ENCODE measurements at places on chromosomes 5 and 9.

DNA sequence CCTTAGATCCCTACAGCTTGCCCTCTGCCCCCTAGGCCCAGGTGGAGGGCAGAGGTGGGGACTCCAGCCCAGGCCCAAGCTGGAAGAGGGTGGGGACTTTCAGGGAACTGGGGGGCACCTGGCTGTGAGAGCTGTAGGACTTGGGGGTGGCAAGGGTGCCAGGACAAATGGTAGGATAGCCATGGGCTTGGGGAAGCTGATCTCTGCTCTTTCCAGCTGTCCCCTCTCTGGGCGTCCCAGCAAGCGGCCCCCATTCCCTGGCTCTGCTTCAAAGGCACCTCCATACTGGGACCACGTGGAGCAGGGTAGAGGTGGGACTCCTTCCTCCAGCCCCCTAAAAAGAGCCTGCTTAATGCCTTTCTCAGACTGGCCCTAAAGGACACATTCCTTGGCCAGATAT lies 385 bp downstream of the LTC4S start:
- no peak for DNase-seq

DNA sequence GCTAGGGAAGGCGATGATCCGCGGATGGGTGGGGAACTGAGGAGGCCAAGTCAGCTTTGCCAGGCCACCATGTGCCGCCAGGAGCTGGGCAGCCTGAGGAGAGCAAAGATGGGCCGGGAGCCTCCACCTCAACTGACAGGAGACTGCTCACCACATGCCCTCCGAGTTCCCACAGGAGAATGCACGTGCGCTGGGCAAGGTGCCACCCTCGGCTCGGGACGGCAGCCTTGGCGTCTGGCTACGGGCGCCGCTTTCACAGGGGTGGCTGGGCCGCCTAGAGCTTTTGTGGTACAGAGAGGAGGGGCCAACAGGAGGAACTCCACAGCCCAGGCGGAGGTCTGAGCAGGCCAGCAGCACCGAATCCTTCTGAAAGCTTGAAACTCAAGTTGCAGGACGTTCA lies 5.3 kb upstream of the TBC1D9B start:
- no peak for DNase-seq

GRCh38 chr9:90504486-90504885 lies 138.1 kb downstream of the DIRAS2 start:
- no peak for DNase-seq

DNA sequence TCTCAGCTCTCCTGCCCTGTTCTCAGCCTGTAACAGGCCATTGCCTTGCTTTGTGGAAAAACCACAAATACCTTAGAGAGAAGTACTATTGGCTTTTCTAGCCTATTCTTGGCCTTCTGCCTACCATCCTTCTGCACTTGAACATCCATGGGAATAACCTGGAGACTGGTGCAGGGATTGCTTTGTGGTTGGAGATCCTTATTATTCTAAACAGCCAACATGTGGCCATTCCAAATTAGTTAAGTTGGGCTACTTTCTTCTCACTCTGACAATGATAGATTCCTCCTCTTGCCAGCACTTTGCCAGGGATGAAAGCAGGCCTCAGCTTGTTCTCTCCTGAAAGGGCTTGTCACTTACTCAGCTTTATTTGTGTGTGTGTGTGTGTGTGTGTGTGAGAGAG lies 240.4 kb downstream of the GLIS3 start:
- DNase-seq = no peak

DNA sequence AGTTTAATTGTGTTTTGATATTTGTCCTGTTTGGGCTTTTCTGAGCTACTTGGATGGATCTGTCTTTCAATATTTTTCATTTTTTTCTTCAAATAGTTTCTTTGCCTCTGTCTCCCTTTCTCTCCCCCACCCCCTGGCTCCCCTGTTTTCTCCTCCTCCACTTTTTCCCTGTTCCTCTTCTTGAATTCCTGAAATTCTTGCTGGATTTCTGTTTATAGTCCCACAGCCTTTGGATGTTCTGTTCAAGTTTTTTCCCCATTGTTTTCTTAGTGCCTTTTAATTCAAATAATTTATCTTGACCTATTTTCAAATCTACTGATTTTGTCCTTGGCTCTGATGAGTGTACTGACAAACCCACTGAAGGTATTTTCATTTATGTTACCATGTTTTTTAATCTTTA lies 113.0 kb downstream of the VPS13A start:
- DNase-seq = no peak

GRCh38 chr9:109912726-109913460 lies 132.9 kb downstream of the PALM2AKAP2 start:
- no peak for DNase-seq

GRCh38 chr5:6395102-6395445 lies 16.7 kb upstream of the MED10 start:
- no peak for DNase-seq

- no peak for DNase-seq
These were observed 8.1 kb downstream of the FSD1L start for GRCh38 chr9:105455836-105456475.

- DNase-seq = no peak
These were observed 114.5 kb upstream of the RAPGEF1 start for GRCh38 chr9:131854334-131854733.

GRCh38 chr9:69916950-69917349 lies 96.3 kb downstream of the CFAP95 start:
- no peak for DNase-seq

DNA sequence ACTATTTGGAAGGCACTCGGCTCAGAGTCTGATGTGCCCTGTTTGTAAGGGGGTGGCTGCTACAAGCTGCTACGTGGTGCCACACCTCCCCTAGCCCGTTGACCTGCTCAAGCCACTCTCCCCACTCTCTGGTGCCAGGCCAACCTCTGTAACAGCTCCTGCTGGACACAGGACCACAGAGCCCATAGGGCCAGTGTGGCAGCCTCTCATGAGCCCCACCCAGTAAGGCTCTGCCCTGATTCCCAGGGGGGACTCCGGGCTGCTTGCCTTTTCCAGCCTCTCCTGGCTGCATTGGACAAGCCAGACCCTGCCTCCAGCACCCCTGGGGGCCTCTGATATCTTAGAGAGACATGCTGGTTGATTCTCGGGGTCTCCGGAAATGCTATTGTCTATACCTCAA lies 53.3 kb upstream of the ANGPTL2 start:
- DNase-seq = no peak

- DNase-seq = no peak
These were observed 678.5 kb upstream of the NUDT12 start for GRCh38 chr5:104241046-104241445.

DNA sequence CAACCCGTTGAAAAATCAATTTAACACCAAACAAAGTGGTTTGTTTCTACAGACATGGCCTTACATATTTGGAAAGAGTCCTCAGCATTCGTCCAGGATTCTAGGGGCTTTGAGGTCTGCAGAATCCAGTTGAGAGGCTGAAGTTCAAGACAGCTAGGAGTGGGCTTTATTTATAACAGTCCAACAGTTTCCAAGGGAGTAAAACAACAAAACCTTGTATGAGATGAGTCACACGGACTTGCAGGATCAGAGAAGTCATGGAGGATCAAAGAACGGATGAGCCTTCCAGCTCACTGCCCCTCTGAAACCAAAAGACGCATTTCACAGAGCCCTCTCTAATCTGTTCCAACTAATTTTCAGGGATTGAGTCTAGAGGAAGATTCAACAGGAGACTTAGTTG lies 11.1 kb upstream of the ESM1 start:
- DNase-seq = no peak

DNA sequence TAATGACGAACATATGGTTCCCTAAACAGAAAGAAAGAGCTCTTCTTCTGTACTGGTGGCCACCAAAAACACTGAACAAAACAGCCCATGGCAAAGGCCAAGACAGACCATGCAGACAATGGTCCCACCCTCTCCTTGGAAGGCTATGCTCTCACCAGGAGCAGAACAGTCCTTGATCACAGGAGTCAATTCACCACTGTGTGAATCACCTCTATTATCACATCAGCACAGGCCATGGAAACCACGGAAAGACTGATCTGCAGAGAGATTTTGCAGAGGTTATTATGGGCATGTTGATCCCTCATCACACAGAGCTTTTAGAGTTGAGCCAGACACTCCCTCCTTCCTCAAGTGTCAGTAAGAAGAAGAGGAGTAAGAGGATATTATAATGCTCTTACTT lies 134.0 kb upstream of the RASEF start:
- DNase-seq = no peak

GRCh38 chr9:79985772-79986171 lies 414.0 kb downstream of the TLE4 start:
- DNase-seq = no peak

DNA sequence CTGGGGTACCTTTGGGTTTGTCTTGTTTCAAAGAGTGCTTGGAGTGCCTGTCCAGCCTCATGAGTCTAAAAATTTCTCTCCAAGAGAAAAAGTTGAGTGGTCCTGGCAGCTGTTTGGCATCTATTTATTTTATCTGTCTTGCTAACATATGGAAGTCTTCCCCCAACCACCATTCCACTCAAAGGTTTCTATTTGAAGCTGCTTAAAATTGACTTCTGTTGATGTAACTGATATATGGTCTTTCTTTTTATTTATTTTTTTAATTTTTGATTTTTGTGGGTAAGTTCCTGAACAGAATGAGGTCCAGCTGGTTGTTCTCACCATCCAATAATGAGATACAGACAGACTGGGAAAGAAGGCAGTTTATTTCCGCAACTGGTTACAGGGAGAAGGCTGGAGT lies 178.7 kb upstream of the SGCD start:
- no peak for DNase-seq

GRCh38 chr5:77328930-77329647 lies 118.6 kb downstream of the PDE8B start:
- DNase-seq = no peak

GRCh38 chr5:153658606-153659005 lies 168.1 kb downstream of the GRIA1 start:
- no peak for DNase-seq

GRCh38 chr9:95079461-95079860 lies 238.0 kb downstream of the FANCC start:
- DNase-seq = peak; percentile 17

GRCh38 chr9:93081081-93081529 lies 14.9 kb upstream of the CARD19 start:
- no peak for DNase-seq

GRCh38 chr9:82558855-82559630 lies 503.9 kb downstream of the RASEF start:
- DNase-seq = no peak

DNA sequence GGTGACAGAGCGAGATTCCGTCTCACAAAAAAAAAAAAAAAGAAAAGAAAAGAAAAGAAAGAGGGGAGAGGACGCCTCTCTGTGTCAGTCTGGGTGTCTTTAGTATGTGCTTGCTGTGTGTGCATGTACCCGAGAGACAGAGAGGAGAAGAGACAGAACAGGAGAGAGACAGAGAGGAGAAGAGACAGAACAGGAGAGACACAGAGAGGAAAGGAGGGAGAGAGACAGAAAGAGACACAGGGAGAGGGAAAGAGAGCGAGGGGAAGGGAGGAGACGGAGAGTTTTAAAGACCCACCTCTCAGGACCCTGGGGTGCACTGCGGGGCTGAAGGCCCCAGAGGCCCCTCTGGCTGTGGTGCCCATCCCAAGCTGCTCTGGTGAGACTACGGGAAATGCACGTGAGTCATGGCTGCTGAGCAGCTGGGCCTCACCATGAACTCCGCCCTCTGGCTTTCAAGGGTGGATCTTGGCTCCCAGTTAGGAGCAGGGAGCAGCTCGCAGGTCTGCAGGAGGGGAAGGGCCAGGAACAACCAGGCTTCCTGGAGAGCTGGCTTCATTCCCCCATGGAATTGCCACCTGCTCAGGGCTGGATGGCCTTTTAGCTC lies 7.9 kb downstream of the SLC6A3 start:
- no peak for DNase-seq

DNA sequence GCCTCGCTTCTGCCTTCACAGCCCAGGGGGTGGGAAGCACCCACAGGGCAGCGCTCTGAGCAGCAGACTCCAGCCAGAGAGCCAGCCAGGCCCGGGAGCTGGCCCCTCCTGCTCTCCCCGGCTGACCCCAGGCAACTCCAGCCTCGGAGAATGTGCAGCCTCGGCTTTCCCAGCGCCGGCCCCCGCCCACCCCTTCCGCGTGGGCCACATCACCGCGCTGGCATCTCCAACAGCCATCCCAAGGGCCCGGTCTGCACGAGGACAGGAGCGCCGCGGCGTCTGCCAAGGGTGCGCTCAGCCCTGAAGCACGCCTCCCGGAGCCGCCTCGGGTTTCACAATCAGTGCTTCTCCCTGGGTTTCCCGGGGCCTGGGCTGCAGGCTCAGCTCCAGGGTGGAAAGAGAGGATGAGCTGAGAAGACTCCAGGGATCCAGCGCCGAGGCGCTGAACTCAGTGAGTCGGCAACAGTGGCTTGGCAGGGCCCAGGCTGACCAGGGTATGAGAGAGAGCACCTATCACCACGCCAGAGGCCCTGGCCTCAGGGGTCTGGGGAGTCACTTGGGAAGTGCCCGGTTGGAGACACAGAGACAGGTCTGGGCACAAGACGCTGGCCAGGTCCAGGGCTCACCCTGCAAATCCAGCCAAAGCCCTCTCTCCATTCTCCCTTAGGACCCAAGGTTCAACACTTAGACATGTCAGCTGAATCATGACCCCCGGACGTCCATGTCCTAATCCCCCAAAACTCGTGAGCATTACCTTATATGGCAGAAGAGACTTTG lies 79.6 kb downstream of the ADAMTS2 start:
- DNase-seq = no peak

DNA sequence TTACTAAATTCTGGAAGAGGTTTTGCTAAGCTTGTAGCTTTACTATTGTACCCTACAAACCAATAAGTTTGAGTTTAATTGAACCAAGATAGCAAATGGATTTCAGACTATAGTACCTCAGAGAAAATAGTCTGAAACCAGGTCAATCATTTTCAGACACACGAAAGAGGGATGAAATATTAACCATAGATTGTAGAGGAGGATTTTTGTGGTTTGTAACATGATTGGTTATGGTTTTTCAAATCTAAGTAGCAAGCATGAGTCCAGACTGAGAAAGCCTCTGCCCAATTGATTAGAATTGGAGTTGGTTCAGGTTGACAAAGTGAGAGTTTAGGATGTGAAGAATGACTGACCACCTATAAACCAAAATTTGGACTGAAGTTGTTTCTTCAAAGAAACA lies 562.7 kb upstream of the DMAC1 start:
- DNase-seq = no peak

DNA sequence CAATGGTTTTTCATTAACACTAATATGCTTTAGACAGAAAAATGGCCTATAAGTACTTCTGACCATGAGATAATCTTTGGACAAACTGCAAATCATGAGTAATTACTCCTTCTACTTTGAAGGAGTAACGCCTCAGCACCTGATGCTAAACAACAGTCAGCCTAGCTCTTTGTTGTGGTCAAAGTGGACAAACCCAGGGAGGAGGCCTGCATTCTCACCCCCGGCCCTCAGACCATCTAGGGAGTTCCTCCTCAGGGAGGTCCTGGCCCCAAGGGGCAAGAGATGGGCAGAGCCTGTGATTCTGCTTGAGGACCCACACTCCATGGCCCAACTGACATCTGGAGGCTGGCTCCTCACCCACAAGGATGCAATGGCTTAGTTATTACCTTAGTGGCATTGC lies 48.2 kb upstream of the ANGPTL2 start:
- peak; percentile 40 for DNase-seq

DNA sequence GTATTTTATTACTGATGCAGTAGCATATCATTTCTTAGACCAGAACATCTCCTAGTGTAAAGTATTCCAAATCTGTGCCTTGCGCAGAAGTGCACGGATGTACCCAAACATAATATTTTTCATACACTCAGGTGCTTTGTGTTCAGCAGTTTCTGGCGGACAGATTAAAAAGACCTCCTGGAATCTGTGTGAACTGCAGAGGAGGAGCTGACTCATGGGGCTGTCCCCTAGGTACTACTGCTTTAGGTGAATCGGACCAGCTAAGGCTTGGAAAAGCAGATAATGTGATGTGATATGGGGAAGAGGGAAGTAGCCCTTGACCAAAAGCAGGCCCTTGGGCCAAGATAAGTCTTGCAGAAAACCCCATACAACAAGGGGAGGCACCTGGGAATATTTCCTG lies 310.1 kb downstream of the PLK2 start:
- DNase-seq = no peak
